ENCODE measurements at places on chromosomes 5 and 9.

- no peak for DNase-seq
These were observed 48.9 kb upstream of the DMRT1 start for GRCh38 chr9:792331-793260.

GRCh38 chr5:58136406-58136805 is 323.5 kb downstream of the PLK2 start:
- DNase-seq: no peak

- DNase-seq: no peak
These were observed 19.8 kb downstream of the FAM151B start for GRCh38 chr5:80507663-80508062.

DNA sequence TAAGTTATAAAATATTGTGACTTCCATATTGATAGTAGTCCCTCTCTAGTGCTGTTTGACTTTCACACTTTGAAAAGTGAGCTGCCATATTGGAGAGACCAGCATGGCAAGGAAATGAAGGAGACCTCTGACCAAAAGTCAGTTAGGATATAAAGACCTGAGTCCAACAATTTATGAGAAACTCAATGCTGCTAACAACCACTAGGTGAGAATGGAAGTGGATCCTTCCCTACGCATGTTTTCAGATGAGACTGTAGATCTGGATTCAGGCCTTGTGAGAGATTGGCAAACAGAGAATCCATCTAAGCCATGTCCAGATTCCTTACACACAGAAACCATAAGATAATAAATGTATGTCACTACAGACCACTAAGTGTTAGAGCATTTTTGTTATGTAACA is 81.6 kb downstream of the CTNND2 start:
- DNase-seq: no peak

- no peak for DNase-seq
These were observed 53.2 kb downstream of the FNBP1 start for GRCh38 chr9:129989740-129990139.

GRCh38 chr5:14313986-14314690 is 171.0 kb downstream of the TRIO start:
- no peak for DNase-seq

DNA sequence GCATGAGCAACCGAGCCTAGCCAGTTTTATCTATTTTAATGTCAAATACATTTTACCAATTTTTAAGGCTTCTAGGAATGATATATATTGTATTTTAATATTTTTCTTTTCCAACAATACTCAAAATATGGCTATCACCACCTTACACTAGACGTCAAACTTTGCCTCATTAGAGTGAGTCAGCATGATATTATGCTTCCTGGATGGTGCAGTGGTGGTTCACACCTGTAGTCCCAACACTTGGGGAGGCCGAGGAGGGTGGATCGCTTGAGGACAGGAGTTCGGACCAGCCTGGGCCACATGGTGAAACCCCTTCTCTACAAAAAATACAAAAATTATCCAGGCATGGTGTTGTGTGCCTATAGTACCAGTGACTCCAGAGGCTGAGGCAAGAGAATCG is 7.3 kb upstream of the CDC14B start:
- DNase-seq: no peak

GRCh38 chr9:86045654-86046053 is 53.7 kb downstream of the GOLM1 start:
- DNase-seq: no peak

- DNase-seq: no peak
These were observed 148.9 kb upstream of the RUSC2 start for GRCh38 chr9:35341021-35341420.

DNA sequence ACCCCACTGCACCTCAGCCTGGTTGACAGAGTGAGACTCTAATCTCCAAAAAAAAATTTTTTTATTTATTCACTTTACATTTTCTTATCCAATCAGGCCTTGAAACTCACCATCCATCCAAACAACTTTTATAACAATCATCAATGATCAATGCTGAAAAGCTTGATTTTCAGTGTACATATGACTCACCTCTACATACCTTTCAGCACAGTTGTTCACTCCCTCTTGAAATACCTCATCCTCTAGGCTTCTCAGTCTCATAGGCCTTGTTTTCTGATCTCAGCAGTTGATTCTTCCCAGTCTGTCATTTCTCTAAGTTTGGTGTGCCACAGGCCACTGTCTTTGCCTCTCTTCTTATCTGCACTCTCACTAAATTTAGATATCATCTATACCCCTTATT is 36.2 kb downstream of the GRIN3A start:
- DNase-seq: no peak

DNA sequence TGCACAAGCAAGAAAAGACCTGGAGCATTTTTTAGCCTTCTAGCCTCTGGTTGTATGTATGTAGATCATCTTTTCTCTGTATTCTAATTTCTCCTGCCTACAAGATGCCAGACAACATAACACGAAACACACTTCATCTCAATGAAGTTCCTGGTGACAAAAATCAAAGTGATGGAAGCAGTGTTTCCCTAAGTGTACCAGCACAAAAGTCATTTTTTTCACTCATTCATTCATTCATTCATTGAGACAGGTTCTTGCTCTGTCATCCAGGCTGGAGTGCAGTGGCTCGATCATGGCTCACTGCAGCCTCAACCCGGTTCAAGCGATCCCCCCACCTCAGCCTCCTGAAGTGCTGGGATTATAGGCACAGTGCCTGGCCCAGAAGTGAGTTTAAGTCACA is 71.5 kb upstream of the SAP30L start:
- DNase-seq: no peak

- DNase-seq: no peak
These were observed 4.4 kb downstream of the NEURL1B start for GRCh38 chr5:172645271-172646055.

DNA sequence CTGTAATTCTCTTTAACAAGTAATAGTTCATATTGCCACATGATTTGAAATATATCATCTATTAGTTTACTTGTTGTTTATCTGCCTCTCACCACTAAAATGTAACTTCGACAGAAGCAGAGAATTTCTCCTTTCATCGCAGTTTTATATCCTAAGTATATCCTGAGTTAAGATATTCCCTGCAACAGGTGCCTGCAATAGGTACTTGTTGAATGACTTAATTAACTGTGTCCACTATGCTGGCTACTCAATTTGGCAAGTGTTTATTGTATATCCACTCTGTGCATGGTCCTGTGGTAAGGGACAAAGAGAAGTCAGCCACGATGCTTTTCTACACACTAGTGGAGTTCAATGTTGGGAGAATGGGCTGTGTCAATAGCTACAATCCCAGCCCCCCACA is 108.5 kb downstream of the PSAT1 start:
- no peak for DNase-seq

GRCh38 chr5:120083851-120084542 is 380.1 kb upstream of the PRR16 start:
- DNase-seq: no peak

DNA sequence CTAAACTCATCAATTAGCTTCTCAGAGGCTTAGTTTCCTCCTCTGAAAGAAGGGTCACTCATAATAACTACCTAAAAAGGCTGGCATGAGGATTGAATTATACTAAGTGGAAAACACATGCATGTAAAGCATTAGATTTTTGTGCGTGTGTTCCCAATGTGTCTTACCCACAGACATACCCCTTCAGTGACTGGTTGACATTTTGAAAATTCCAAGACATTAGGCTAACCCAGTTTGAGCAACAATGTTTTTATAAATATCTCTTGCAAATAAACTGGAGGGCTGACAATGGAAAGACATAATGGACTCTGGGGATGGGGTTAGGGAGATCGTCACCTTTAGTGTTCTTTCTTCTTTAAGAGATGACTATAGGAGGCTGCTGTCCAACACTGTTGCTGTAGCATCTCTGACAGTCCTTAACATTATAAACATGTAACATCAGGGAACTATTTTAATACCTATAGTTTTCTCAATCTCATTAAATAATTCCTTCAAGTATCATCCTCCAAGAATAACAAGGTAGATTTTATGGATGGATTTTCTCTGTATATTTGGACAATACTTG is 24.3 kb downstream of the HMHB1 start:
- DNase-seq: no peak

DNA sequence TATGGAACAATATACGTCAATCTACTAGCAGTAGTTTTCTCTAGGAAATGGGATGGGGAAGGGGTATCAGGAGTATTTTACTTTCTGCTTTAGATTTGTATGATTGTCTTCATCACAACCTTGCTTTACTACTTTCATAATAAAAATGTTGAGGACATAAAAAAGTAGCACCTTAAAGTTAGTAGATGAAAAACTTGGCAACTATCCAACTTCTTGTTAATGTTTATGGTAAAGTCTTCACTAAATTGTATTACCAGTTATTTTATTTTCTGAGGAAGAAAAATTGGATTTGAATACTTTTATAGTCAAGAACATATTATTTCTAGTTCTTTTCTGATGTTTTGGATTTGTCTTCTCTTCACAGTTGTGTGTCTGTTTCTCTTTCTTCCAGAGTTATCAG is 372.1 kb downstream of the ARRDC3 start:
- DNase-seq: no peak

- DNase-seq: no peak
These were observed 89.8 kb upstream of the ELL2 start for GRCh38 chr5:96051401-96051830.

GRCh38 chr9:94553029-94553938 is 1.6 kb upstream of the PCAT7 start:
- DNase-seq: no peak

GRCh38 chr5:73370095-73370494 is 78.5 kb downstream of the FOXD1 start:
- no peak for DNase-seq

GRCh38 chr9:31243386-31243785 is 1141.1 kb upstream of the ACO1 start:
- no peak for DNase-seq

GRCh38 chr5:1443991-1444360 is 1.3 kb downstream of the SLC6A3 start:
- no peak for DNase-seq

- no peak for DNase-seq
These were observed 676 bp downstream of the NOL6 start for GRCh38 chr9:33472881-33473615.

DNA sequence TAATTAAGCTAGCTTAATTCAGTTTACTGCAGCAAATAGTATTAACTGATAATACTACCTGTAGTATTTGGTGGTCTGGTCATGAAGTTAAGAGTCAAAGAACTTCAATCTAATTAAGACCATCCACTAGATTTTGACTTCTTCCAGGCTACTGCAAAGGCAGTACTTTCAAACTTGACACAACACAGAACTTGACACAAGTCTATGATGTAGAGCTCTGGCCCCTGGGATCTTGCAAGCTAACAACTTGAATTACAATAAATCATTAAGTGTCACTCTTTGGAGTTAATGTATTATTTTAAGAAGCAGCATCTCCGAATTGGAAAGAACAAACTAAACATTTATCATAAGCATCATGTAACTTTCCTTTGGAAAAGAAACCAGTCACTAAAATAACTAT is 40.9 kb downstream of the UIMC1 start:
- DNase-seq: no peak

GRCh38 chr5:1666221-1666620 is 133.4 kb downstream of the MRPL36 start:
- no peak for DNase-seq

- DNase-seq: no peak
These were observed 47.5 kb upstream of the PPARGC1B start for GRCh38 chr5:149682532-149683075.

GRCh38 chr5:30572279-30572678 is 621.2 kb upstream of the CDH6 start:
- DNase-seq: no peak

- DNase-seq: no peak
These were observed 26.8 kb upstream of the GRHPR start for GRCh38 chr9:37395663-37396062.

GRCh38 chr5:43396762-43397304 is 15.4 kb downstream of the CCL28 start:
- no peak for DNase-seq

DNA sequence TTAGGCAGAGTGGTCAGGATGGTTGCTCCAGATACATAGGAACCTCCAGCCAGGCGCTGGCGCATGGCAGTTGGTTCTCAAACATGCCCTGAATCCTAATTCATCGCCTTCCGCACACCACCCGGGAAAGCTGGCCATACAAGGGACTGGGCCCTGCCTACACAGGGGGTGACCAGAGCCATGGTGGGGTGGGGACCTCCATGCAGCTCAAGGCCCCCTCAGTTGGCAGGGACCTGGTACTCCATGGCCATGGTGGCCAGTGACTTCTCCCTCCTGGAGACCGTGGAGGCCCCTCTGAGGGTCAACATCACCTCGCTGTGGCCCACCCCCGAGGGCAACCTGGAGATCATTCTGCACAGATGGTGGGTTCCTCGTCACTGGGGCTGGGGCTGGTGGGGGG is 26.8 kb downstream of the PAEP start:
- no peak for DNase-seq

- DNase-seq: no peak
These were observed 272.1 kb downstream of the TLE1 start for GRCh38 chr9:81417299-81417675.

- DNase-seq: no peak
These were observed 13.2 kb downstream of the GZMK start for GRCh38 chr5:55037046-55037771.

- no peak for DNase-seq
These were observed 42.4 kb downstream of the RHOBTB3 start for GRCh38 chr5:95773335-95774059.

DNA sequence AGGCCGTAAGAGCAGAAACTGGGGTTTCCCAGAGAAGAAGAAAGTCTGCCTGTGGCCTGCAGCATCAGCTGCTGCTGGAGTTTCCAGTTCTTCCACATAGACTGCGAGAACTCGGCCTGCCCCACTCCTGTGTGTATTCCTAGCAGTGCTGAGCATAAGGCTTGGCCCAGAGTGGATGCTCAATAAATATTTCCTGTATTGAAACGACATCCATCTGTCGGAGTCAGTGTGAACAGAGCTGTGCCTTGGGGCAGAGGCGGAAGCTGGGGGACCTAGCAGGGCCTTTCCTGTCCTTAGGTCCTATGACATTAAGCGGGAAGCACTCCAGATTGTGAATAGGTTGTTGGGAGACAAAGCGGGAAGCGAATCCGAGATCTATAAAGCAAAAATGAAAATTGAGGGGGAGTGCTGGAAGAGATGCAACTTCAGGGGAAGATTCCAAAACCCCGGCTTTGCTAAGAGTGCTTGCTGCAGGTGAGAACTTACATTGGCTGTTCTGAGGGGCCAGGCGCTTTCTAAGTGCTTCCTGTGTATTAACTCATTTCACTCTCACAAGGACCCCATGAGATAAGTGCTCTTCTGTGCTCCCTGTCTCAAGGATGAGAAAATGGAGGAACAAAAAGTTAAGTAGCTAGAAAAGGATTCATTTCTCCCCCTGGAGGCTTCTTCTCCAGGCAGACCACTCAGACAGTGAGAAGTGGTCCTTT is 76.1 kb upstream of the CXCL14 start:
- DNase-seq: no peak
